Activated CD4-positive, alpha-beta T cell treated with anti-CD3 and anti-CD28 coated beads for 4 hours (primary cell): ENCODE measurements at places on chromosomes 2 and 18.
A peak's percentile ranks its signal among the peaks of the same experiment; 100 is the strongest.

DNA sequence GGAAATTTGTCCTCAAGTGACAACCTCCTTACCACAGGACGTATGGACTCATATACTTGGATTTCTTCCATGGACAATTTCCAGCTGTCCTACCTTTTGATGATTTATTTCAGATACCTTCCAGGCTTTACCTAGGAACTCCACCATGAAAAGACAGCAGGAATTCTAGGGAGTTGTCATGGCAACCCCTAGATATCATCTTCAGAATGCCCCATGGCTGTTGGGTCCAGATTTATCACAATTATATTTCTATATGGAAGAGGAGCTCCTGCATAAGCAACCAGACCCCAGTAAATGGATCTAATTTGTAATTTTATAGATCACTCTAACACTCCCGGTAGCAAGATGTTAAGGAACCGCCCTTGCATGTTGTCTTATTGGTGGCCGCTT, 102.3 kb upstream of the ZNF521 start:
- DNase-seq, result no peak

DNA sequence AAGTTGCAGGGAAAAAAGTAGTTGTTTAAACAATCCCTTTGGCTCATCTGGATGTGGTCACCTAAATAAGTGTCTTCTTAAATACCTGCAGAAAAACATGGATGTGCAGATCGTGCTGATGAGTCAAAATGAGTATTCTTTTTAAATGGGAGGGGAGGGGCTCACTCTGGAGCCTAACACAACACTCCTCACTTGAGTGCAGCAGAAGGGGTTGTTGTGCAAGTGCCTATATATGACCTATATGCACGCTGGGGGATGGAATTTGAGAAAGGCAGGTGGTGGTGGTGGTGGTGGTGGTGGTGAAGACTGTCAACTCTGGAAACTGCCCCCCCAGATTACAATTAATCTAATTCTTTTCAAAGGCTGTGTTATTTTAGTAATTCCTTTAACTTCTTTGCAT, 77.9 kb upstream of the FAM124B start:
- DNase-seq, result no peak

DNA sequence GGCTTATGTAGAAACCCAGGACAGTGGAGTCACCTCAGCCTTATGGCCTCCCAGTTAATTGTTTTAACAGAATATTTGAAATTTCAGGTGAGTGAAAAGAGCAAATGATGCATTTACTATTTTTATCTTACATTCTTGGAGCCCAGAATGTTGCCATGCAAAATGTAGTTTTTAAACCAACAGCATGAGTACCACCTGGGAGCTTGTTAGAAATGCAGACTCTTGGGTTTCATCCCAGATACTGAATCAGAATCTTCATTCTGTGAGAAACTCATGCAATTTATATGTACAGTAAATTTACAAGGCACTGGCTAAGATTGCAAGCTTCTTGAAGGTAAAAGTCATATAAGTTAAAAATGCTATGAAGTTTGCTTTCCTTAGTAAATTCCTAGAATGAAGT, 654.5 kb upstream of the CDH2 start:
- DNase-seq, result no peak

GRCh38 chr2:139911160-139911559, 1131.0 kb upstream of the NXPH2 start:
- no peak for DNase-seq

DNA sequence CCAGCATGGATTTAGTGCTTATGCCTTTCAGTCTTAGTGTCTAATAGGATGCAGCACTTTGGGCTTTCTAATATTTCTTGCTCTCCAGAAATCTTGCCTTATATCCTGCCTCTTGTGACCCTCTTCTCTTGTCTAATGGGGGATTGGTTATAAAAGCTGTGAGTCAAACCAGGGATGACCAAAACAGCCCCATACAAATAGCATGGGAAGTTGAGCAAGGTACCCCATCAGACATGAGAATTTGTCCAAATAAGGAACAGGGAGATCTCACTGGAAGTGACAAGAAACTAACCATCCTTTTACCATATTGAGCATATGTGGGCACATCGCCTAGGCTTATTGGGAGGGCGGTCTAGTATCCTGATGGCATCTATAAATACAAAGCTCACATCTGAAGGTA, 78.8 kb upstream of the BZW1 start:
- DNase-seq, result no peak

GRCh38 chr2:236101311-236101950, 66.8 kb downstream of the GBX2 start:
- DNase-seq, result no peak

DNA sequence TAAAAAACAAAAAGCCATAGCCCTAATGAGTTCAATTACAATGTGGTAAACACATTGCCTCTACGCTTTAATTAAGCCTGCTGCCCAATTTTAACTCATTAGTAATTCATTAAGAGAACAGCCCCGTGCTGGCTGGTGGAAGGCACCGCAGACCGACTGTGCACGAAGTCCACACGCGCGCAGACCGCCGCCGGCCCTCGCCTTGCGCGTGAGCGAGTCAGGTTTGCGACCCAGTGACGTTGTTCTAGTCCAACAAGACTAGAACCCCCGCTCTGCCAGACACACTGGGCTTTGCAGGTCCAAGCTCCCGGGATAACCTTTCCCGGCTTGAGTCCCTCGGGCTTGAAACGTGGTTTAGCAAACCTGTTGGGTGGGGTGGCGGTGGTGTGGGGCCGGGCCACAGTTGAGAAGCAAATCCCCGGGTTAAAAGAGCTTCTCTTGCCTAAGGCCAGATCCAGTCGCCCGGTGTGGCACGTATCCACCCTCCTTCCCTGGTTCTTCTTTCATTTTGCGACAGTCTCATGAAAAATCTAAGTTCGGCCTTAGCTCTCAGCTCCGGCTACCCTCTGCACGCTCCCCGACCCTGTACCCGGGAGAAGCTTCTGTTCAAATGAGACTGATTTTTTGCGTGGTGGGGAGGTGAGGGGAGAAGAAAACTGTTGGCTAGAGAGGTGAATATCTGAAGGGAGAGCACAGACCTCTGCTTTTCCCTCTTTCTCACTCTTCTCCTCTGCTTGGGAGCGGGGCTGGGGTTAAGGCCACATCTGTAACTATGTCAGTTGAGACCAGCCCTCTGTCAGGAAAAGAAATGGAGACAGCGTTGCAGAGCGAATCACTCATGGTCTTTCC, 11.1 kb upstream of the SKOR2 start:
- no peak for DNase-seq

DNA sequence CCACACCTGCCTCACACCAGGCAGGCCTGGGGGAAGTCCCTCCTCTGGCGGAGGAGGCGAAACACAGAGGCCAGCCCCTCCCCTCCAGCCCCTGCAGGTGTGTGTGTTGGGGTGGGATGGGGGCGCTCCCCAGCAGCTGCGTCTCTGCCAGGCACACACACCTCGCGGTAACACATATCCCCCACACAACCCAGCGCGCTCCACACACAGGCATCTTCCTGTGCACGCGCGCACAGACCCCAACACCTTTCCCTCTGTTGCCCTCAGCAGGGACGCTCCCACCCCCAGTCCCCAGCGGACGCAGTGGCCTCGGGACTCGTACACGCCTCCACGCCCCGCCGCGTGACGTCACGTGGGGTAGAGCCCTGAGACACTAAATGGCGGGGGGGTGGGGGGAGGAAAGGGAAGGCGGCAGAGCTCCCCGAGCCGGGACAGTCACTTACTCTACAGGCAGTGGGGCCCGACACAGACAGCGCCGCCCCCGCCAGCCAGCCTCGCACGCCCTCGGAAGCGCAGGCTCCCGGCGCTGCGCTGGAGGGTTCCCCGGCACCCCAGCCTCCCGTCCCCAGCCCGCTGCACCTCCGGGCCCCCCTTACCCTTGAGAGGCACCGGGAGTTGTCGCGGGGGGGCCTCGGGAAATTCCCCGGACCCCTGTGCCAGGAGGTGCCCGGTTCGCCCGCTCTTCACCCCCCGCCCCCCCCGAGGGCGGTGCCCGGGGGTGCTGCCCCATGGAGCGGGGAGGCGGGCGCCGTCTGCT, at the start of gene WNT10A:
TSS of gene WNT10A (plus strand) at position 751 of the 757 bp plus-strand sequence. CDS start 144 bp downstream, outside the sequence.
- DNase-seq, result peak; percentile 89

- no peak for DNase-seq
Measured at GRCh38 chr18:43077510-43078308, 37.8 kb downstream of the RIT2 start.

- no peak for DNase-seq
Measured at GRCh38 chr2:146817613-146818012, 1027.2 kb upstream of the ACVR2A start.

GRCh38 chr2:215454519-215455246, 18.8 kb upstream of the FN1 start:
- no peak for DNase-seq

DNA sequence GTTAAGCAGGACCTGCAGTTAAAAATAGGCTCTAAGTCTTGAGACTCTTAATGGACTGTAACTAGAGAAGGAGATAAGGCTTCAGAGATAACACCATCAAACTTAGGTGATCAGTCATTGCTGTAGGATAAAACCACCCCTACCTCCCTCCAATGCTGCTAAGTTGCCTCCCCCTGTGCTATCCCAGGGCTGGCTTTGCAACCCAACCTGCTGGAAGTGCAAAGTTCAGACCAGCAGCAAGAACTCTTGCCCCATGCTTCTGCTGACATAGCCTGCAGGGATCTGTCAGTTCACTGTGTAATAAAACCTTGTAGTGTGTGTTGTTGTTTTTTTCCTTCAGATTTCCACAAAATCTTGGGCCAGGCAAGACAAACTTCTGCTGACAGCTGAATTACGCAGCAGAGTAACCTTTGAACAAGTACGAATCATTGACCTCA, 57.4 kb upstream of the EPB41L3 start:
- DNase-seq, result no peak

DNA sequence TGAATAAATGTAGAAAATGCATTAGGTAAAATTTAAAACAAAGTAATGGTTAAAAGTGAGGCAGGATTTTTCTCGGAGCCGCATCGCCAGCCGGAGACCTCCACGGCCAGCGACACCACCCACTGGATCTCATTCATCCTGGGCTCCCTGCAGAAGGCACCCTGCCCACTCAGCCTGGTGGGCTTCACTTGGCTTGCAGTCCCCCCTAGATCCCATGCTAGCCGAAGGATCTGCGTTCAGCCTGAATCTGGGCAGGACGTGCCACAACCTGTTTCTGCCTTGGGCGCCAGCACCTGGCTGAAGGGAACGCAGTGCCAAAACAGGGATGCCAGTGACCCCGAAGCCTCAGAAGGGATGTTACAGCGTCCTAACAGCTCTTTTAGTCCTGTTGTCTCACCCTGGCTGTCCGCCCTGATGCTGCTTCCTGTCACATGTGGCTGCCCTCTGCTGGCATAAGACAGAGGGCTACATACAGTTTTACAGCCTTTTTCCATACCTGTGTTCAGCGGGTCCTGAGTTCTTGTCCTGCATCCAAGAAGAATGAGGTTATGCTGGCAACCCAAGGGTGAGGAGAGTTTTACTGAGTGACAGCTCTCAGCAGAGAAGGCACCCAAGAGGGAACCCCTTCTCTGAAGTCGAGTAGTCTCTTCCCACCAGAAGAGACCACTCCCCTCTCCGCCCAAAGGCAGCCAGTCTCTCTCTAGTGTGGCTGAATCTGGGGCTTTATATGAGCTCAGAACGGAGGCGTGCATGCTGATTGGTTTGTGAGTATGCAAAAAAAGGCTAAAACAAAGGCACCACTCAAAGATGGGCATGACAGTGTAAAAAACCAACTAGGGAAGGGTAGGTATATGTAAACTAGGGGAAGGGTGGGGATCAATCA, 173.1 kb upstream of the GYPC start:
- no peak for DNase-seq

DNA sequence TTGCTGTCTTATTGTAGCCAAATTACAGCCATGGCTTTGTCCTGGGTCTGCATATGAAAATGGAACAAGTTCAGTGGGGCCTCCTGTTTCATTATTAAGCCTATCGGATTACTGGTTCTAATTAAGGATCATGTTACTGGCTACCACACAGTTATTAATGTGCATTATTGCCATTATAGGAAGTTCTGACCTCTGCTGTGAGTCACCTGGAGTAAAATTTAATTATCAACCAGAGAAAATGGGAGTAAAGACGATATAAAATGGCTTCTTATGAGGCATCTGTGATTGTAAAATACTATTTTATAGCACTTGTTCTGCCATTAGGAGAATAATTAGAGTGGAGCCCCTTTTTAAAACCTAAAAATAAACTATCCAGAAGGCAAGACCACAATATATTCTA, 143.3 kb upstream of the ITGB6 start:
- DNase-seq, result no peak

DNA sequence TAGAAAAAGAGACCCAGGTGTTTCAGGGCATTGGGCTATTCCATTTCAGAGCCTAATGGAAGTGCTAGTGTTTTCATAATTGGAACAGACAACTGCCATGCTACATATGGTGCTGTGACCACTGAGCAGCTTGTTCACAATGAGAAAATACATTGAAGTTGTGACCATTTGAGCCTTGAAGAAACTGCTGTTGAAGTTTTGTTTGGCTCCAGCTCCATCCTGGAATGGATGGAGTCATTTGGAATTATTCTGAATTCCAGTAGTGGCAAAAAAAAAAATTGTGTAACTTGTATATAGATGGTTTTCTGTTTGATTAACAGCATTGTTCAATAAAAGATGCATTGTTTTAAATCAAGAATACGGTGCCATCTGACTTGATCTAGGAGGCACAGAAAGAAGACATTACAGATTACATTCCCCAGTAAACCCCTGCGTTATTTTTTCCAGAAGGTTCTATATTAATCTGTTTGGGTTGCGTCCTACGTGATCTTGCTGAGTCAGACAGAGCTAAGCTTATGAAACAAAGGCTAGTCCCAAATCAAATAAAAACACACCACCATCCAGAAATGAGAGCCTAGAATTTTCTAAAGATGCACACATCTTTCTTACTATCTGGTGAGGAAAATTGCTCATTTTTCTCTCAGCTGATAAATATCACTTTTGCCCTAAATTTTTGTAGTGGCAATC, 19.2 kb downstream of the FMNL2 start:
- DNase-seq, result no peak

DNA sequence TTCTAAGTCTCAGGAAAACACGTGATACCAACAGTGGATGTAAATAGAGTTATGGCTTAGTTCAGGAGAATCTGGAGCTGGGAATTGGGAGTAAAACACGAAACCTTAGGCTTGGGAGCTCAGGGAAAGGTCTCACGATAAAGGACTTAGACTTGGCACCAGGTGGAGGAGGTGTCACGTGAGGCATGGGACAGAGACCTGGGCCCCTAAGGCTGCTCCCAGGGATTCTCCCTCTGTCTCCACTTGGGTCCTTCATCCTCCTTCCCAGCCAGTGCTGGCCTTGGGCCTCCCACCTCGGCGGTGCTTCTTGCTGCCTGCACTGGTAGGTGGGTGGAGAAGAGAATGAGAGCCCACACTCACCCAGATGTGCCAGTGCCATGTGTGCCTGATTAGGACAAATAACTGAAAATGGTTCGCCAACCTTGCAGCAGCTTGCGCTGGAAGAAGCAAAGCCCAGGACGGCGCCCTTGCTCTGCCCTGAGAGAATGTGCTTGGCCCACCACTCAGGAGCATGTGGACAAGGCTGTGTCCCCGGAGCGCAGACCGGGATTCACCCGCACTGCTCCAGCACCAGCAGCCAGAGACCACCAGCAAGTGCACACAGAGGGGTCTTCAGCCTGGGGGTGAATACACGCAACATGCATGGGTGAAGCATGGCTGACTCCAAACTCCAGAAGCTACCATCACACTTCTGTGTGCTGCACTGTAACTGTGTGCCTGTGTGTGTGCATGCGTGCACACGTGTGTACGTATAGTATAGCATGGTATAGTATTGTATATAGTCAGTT, 48.1 kb downstream of the PSMG2 start:
- DNase-seq, result no peak
